ENCODE measurements at places on chromosomes 5 and 9.

- DNase-seq: no peak
Measured at GRCh38 chr5:111079846-111080245, 8.3 kb downstream of the TSLP start.

DNA sequence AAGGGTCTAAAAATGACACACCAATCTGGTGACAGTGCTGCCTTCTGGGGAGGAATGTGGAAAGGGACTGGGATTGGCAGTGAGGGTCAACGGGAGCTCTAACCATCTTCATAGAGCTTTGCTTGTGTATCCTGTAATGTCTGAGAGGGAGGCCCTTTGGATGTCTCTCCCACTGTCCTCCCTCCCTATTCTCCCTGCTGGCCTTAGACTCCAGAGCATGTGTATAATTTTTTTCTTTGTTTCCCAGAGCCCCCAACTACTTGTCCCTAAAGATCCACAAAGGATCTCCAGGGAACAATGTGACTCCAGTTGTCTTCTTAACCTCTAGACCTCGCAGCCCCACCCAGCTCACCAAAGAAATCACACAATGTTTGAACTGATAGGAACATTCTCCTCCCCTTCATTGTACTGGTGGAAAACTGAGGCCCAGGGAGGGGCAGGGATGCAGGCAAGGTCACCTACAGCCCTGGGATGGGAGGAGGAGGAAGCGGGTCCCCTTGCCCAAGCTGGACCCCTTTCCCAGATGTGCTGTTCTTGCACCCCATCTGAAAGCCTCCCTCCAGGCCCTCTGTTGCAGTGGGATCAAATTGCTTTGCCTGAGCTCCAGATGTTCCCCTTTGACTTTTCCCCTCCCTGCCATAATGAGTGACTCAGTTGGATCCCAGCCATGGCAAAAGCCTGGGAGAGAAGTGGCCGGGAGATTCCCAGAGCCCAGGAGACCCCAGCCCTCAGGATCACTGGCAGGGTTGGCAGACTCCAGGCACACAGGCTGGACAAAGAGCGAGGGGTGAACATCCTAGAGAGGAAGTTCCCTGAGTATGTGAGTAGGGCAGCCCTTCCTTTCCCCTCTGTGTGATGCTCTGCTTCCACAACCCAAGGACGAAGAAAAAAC is 21.8 kb downstream of the SPARC start:
- DNase-seq: no peak

DNA sequence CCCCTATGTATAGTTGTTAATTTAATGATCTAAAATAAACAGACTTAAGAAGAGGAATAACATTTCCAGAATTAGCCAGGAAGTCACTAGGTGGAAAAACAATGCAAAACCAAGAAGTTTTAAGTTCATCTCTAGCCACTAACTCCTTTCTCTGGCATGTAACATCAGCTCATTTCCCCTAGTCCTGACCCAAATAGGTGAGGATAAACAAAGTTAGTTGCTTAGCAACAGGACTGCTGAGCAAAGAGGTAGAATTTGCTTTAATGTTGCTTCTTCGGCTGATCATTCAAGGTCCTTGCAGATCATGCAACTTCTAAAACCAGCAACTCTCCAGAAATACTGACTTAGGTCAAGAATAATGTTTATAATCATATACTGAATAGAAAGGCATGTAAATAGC is 675.8 kb downstream of the CETN3 start:
- no peak for DNase-seq

DNA sequence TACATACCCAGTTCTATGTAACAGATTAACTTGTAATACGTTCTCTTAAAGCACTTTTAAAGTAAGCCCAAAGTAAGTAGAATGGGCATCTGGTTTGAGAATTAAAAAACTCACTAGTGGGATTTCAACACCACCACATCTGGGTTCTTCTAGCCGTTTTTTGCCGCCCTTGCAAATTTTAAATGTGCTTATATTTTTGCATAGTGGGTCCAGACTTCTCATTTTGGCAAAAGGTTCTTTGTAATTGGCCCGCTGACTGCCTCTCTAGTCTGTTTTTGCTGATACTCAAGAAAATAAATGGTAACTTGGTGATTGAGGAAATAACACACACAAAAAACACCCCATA is 582 bp upstream of the FBXO4 start:
- no peak for DNase-seq

- DNase-seq: no peak
Measured at GRCh38 chr5:109102096-109102690, 307.6 kb downstream of the PJA2 start.

- no peak for DNase-seq
Measured at GRCh38 chr5:154483654-154484392, 5.8 kb upstream of the HAND1 start.

GRCh38 chr5:66361070-66361469 is 217.0 kb downstream of the SREK1 start:
- no peak for DNase-seq

DNA sequence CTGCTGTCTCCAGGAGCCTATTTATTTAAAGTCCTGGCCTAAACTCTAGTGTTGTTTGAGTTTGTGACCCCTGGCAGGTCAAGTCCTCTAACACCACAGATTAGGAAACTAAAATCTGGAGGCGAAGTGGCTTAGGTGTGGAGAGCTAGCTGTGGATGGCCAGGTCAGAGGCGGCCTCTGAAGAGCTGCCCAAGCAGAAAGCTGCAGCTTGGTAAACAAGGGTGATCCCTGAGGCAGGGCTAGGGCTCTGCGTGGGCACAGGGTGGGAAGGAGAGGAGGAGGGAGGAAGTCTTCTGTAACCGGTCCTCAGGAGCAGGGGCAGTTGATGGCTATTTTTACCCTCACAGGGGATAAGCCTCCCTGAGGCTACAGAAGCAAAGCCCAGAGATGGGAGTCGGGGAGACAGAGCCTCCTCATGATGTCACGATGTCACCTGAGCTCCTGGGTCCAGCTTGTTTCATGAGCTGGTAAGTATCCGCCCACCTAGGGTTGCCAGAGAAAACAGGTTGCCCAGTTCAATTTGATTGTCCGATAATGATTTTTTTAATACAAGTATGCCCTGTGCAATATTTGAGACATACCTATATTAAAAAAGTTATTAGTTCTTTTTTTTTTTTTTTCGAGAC is 25.9 kb upstream of the BOD1 start:
- DNase-seq: no peak

DNA sequence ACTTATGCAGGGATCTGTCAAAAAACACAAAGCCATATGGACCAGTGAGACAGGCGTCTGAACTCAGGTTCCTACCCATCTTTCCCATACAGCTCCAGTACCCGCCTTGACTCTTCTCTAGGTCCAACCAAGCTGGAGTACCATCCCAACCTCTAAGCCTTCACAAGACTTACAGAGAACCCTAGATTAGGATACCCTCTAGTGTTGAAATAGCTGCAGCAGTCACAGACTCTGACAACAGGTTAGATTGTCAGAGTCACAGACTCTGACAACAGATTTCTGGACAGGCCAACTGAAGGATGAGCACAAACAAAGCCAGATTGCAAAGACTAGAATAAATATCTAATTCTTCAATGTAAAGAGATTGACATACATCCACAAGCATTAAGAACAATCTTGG is 266.1 kb downstream of the GRIA1 start:
- DNase-seq: no peak

- peak; percentile 33 for DNase-seq
Measured at GRCh38 chr9:109401169-109401989, 80.5 kb upstream of the EPB41L4B start.

GRCh38 chr9:84206801-84207370 is 133.7 kb downstream of the SLC28A3 start:
- no peak for DNase-seq

DNA sequence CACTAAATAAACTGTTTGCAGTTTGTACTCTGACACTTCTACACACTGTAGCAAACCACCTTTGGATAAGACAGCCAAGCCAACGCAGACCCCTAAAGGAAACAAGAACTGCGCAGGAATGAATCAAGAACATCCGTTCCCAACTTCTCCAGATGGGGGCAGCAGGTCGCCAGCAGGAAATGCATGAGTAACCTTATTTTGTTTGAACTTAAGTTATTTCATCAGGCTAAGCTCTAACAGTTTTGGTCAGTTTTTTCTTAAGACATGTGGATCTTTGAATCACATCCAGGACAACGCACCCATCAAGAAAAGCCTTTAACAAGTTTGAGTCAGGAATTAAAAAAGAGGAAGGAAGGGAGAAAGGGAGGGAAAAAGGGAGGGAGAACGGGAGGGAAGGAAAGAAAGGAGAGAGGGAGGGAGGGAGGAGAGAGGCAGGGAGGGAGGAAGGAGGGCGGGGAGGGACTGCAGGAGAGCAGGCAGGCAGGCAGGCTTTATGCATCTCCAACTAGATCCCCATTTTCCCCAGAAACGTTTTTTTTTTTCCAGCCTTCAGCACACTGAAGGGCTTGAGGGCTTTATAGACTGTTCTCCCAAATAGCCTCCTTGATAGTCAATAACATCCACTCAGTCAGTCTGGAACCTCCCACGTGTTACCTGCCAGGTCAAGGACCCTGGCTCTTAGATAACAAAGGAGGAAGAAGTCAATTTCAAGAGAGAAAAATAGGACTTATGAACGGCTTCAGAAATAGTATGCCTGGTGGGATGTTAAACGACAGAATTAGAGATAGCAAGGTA is 22.2 kb downstream of the BHMT start:
- DNase-seq: peak; percentile 83

- DNase-seq: no peak
Measured at GRCh38 chr9:122377241-122378164, 6.7 kb downstream of the PTGS1 start.

- DNase-seq: no peak
Measured at GRCh38 chr5:76556511-76557221, 66.5 kb downstream of the F2RL2 start.

DNA sequence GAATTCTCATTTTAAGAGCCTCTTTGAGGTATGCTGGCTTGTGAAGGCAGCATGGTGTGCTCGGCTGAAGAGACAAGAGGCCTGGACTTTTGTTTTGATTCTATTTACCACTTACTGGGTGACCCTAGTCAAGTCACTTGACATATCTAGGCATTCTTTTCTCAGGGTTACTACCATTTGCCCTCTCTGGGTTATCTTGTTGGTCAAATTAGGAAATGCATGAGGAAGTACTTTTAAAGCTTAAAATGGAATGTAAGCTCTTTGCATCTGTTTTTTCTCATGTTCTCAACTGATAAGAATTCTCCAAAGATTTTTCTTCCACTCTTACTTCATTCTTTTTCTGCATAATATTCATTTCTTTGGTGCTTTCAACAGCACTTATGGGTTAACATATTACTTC is 173.1 kb downstream of the PLK2 start:
- DNase-seq: no peak

- DNase-seq: no peak
Measured at GRCh38 chr5:140293091-140293848, 9.6 kb downstream of the PFDN1 start.

DNA sequence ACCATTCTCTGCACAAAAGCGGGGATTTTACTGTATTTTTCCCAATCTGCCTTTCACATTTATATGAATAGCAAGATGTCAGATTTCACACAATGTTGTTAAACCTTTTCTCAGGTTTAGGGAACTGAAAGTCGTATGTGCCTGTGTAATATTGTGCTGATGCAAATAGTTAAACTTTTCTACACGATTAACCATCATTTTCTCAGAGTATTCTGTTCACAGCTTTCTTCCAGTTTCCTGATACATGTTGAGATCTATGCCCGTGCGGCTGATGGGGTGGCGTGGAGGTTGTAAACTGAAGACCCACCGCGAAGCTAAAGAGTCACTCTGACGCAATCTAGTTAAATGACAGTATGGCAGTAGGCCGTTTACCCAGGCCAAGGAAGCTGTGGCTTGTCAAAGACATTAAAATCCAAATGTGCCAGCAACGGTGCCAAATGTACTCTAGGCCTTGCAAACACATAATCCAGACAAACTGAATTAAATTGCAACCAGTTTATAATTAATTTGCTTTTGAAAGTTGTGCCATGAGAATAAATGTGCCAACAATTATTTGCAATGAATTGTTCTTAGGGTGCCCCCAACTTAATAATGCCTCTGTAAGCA is 145.7 kb downstream of the EBF1 start:
- no peak for DNase-seq

GRCh38 chr5:151585970-151586369 is 5.2 kb downstream of the FAT2 start:
- no peak for DNase-seq

DNA sequence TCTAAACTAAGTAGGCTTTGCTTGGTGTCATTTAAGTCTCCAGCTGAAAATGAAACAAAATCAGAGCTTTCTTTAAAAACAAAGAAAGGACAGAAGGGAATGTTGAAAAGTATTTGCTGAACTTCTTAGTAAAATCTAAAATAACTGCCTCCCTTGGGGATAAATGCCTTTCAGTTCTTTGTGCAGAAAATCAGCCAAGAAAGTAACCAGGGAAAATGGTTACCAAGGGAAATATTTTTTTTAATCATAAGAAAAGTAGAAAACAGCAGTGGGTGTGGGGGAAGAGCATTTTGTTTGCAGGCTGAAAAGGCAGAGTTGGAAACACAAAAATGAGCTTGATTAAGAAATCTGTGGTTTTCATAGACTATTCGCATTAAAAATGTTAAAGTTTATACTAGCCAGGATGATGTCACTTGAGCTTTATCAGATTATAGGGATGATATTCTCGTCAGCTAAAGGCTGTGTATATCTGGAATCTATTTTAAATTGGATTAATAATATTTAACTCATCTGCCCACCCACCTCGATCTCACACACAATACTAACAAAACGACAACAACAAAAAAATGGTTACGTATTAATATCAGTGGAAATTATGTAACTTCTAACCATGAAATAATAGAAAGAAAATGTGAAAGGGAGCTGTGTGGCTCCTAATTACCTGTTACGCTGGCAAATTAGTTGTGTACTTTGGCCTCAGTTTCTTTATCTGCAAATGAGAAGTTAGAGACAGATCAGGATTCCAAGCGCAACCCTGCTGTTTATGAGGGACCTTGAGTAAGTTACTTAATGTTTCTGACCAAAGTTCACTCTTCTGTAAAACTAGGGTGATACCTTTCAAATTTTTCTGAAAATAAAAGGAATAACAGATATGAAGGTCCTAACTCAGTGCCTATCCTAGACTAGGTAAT is at the start of gene ECM2:
TSS of gene ECM2 (minus strand) at position 51 of the 911 bp plus-strand sequence. CDS start 13,124 bp downstream, outside the sequence.
- no peak for DNase-seq

DNA sequence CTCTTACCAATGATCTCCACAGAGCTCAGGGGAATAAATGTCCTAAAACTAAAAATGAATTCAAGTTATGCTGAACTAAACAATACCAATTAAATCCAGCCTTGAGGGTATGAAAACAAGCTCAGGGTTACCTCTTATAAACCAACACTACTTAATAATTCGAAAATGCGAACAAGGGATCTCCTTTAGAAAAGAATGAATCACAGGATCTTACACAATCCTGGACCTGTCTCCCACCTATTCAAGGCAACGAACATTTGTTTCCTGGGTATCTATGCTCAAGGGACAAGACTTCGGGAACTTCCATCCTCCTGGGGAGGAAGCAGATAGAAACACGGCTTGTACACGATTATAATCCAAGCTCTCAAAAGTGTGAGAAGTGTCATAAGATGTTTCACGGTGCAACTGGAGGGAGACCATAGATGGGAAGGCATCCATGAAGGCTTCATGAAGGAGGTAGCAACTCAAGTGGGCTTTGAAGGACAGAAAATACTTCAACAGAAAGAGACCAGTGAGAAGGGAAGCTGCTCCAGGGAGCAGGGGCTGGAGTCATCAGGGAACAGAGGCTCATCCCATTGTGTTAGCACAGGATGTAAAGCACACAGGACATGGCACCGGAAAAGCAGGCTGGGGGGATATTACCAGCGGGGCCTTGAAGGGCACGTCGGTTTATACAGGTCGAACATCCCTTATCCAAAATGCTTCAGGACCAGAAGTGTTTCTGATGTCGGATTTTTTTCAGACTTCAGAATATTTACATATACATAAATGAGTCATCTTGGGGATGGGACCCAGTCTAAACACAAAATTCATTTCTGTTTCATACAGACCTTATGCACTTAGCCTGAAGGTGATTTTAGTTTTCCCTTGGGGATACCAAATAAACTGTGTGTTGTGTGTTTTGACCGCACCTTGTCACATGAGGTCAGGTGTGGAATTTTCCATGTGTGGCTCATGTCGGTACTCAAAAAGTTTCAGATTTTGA is 87.4 kb downstream of the TLE1 start:
- no peak for DNase-seq
